ENCODE measurements at places on chromosomes 16 and 17.
A peak's percentile ranks its signal among the peaks of the same experiment; 100 is the strongest.

GRCh38 chr16:73670836-73671820 lies 623.2 kb upstream of the ZFHX3 start:
- DNase-seq, result no peak

- DNase-seq, result no peak
Observed at GRCh38 chr17:55728833-55729232, 6.2 kb upstream of the TMEM100 start.

DNA sequence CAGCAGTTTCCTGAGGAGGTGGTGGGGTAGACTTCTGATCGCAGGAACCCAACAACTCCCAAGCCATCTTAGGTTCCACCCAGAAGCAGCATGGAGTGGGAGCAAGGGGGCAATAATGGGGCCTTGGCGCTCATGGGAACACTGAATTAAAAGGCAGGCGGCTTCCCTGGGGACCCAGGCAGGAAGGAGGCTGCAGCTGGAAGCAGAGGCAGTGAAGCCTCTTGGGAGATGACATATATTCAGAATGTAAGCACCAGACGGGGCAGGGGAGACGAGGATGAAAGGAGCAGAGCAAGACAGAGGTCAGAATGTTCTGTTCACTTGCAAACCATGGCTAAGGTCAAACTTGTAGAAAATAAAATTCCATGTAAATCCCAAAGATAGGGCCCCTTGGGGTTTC lies 2.9 kb downstream of the HIGD1B start:
- DNase-seq, result no peak

- DNase-seq, result no peak
Observed at GRCh38 chr16:55479430-55480140, 587 bp downstream of the MMP2 start.

DNA sequence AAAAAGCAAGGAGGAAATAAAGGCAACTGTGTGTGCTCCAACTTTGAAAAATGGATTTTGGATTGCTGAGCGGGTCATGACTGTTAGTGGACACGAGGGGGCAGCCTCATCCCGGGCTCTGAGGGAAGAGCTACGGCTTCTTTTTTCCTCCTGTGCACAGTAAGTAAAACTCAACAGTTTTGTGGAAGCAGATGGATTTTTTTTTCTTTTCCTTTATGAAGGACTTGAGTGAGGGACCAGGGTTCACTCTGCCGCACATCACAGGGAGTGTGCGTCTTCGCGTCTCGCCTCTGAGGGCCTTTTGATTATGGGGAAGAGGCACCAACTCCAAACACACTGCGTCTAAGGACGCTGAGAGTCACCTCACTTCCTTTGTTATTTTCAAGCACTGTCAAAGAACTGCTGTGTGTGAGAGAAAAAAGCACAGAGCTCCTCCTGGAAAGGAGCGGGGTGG lies 80.3 kb upstream of the GOT2 start:
- no peak for DNase-seq

DNA sequence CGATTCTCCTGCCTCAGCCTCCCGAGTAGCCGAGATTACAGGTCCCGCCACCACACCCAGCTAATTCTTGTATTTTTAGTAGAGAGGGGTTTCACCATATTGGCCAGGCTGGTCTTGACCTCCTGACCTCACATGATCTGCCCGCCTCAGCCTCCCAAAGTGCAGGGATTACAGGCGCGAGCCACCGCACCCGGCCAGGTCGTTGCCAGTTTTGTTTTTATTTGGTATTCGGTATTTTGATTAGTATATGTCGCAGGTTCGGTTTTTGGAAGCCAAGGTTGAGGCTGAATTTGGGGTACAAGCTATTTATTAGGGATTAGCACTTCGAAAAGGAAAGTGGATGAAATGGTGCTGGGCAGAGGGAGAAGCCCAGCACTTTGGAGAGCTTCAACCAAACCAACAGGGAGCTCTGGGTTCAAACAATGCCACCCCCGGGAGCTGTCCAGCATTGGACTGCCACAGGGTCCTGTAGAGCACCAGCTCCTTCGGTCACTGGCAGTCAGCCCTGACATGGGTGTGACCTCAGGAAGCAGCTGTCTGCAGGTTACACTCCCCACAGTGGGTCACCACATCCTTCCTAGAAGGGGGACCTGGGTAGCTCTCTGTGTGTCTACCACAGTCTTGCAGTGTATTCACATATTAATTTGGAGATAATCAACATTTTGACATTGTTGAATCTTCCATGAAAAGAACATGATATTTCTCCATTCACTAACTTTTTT lies 1.5 kb upstream of the CLEC10A start:
- DNase-seq, result no peak

GRCh38 chr17:72373910-72374741 lies 253.3 kb downstream of the SOX9 start:
- peak; percentile 35 for DNase-seq

DNA sequence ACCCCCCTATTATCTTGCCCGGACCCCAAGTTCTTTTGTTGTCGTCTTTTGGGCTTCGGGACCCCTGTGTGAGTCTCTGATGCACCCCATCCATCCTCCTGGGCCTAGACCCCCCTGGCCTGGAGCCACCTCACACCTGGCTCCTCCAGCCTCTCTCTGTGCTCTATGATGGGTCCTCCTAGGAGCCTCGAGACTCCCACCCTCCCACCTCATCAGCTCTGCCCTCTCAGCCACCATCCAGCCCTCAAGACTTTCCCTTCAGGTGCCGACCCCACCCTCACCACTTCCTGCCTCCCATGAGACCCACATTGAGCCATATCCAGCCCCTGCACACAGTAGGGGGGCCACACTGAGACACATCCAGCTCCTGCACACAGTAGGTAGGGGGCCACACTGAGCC lies 8.7 kb upstream of the ATP2A3 start:
- no peak for DNase-seq

All from smooth muscle cell of the brain vasculature (primary cell).